ENCODE measurements at places on chromosomes 16 and 17. TPM values are rescaled to one million over a fixed set of nuclear protein-coding genes. Genes with fewer than 3 reads are reported as not detected.
A peak's percentile ranks its signal among the peaks of the same experiment; 100 is the strongest.

GRCh38 chr16:79500286-79500685 lies 100.3 kb downstream of the MAF start:
- no peak for DNase-seq

- DNase-seq = no peak
These were observed 13.9 kb downstream of the ITPRIPL2 start for GRCh38 chr16:19127674-19128131.

RAMP2 gene
- 38.2 TPM for total RNA-seq

- no peak for DNase-seq
These were observed 36.9 kb upstream of the KLHDC4 start for GRCh38 chr16:87802670-87803069.

GRCh38 chr16:89142474-89143195 lies 28.9 kb upstream of the CDH15 start:
- DNase-seq = no peak

GRCh38 chr16:54510685-54511221 lies 224.2 kb upstream of the IRX3 start:
- no peak for DNase-seq

GPS2 gene
- 68.8 TPM for total RNA-seq

- DNase-seq = no peak
These were observed 39.7 kb downstream of the TBCD start for GRCh38 chr17:82791532-82791931.

DNA sequence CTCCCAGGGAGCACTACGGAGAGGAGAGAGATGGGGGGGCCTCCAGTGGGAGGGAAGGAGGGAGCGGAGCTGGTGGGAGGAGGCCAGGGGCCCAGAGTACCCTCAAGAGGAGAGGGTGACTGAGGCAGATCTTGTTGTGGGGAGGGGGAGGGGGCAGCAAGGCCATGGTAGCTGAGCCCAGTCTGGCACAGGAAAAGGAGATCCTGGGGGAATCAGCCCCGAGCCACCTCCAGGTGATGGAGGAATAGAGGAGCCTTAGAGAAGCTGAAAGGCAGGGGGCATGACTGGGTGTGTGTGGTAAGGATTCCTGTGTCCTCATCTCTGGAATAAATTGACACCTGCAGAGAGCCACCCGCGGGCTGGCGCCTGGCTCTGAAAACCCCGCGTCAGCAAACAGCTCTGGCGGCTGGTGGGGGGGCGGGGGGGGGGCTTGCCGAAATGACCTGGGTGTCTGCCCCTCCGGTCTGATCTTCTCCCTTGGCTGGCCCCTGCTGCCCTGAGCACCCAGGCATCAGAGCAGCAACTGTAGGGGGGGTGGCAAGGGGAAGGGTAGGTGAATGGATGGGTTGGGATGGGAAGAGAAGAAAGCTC lies 1.3 kb upstream of the NLGN2 start:
- DNase-seq = no peak

GRCh38 chr16:76614269-76614668 lies 337.1 kb downstream of the CNTNAP4 start:
- no peak for DNase-seq

DNA sequence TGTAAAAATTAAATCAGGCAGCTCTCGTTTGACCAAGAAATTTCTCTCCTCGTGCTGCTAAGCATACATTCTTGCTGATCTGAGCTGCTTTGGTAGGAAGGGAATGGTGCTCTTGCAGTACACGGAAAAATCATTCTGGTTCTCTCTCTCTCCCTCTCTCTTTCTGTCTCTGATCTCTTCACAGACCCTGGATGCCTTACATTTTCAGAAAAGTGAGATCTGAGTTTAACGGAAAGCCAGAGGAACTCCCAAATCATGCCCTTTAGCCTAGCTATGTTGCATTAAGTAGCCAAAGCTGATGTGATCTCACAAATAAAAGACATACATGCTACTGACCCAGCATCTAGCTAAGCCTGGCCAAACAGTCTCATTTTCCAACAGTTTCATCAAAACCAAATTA lies 4.0 kb downstream of the CA10 start:
- no peak for DNase-seq

DNA sequence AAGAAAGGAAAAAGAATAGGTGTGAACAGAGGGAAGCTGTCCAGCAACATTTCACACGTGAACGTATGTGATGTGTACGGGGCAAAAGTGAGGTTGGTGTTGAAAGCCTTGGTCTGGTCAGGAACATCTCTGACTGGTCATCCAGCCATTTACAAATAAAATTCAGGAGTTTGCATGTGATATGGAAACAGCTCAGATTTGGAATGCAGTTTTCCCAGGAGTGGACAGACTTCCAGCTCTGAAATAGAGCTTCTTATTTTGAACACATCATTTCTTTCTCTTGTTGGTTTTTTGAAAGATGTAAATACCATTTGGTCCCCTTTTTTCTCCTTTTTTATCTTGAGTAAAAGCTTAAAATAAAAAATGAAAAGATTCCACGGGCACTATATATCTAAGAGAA lies 566.2 kb upstream of the ZFHX3 start:
- no peak for DNase-seq

DNA sequence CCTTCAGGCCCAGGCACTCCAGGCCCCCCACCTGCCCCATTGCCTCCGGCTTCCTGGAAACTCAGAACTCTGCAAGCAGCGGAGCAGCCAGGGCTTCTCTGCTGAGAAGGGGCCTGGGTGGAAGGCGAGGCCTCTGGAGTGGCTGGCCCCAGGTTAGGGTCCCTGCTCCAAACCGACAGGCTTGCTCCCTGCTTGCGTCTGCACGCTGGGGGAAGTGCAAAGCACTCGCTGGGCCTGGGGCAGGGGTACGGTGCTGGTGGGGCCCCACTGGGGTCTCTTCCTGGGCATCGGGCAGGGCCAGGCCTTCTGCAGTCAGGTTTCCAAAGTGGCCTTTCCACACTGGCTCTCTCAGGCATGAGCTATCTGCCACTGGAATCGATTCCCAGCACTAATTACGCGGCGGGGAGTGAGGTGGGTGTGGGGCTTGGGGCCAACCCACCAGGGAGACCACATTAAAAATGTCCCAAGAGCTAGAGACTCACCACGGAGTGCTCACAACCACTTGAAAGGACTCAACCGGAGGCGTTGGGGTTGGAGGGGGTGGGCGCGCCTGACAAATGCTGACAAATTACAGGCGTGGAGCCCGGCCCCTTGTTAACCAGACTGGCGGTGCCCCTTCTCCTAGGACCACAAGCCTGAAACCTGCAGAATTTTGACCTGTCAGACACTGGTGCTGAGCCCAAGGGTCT lies 17.9 kb downstream of the FAM83G start:
- DNase-seq = no peak

DNA sequence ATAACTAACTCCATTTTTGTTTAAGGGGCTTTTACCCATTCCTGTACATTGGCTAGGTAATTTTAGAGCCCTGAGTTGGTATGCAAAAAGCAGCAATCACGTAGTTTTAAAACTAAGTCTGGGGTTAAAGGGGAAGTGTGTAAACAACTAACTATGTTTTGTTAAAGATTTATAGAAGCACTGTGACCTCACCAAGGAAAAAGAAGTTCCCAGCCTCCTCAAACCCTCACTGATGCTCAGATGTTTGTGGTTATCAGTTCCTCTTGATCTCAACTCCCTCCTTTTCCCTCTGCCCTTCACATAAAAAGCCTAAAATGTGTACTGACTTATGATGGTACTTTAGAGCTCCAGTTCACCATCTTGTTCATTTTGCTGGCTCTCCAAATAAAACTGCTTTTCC lies 119.9 kb upstream of the IRX6 start:
- no peak for DNase-seq

IST1 gene
- total RNA-seq = 113 TPM

GRCh38 chr16:1277617-1278282 lies 21.9 kb downstream of the TPSD1 start:
- no peak for DNase-seq

DNA sequence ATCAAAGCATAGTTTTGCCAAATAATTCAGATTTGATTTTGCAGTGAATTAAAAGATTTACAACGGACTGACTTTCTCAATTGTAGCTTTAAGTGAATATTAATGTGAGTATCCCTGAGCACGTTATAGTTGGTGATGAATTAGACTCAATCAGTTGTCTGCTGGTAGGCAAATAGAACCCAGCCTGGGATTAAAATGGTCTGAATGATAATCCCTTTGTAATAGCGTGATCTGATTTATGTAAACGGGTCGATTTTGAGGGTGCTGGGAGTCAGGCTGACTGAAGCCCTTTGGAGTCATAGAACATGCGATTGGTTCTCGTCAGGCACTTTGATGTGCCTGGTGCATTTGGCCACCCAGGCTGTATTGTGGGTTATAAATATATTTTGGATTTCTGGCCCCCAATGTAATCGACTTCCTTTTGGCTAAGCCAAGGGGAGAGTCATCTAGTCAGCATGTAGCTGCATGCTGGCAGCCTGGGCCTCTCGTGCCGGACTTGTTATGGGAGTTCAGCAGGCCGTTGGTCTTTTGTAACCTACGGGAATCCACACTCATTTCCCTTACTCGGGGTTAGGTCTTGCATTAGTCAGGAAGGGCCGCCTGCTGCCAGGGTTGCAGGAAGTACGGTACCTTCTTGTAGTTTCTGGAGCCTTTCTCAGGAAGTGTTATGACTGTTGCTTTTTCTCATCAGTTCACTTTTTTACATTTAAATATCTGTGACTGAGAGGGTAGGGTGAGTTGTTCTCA lies 5.4 kb downstream of the PGS1 start:
- peak; percentile 88 for DNase-seq

- DNase-seq = no peak
These were observed 909 bp upstream of the RSL1D1 start for GRCh38 chr16:11852092-11852809.

ODAD4 gene
- 0.75 TPM for total RNA-seq

TSNAXIP1 gene
- total RNA-seq = 0.32 TPM

DNA sequence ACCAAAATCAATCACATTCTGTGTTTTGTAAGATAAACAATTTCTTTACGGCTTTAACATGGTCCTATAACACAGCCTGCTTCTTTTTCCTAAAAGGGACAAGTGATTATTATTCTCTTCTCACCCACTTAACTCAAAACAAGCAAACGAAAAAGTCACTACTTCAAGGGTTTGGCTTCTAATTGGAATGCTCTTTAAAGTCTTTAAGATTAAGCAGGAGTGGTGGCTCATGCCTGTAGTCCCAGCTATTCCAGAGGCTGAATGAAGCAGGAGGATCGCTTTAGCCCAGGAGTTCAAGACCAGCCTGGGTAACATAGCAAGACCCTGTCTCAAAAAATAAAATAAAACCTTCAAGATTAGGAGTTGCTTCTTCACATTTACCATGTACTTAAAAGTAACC lies 66.6 kb upstream of the CNEP1R1 start:
- no peak for DNase-seq

TOX3 gene
- total RNA-seq = not detected

DNA sequence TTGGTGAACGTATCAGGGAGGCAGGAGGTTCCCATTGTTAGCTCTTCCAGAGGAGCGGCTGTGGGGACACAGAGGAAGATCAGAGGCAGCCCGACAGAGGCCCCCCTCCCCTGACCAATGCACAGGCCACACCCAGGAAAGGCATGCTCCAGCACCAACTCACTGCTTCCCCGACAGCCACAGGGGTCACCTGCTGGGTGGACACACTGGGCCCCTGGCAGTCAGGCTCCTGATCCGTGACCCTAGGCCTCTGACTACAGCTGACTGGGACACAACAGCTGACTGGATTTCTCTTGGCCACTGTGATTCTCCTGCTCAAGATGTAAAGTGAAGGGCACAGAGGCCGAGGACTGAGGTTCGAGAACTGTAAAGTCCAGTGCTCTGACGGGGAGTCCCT lies 63.5 kb downstream of the IL21R start:
- DNase-seq = no peak

GRCh38 chr16:17467923-17468540 lies 2.7 kb downstream of the XYLT1 start:
- peak; percentile 74 for DNase-seq

- DNase-seq = no peak
These were observed 359.0 kb upstream of the TBX2 start for GRCh38 chr17:61040666-61041065.

GRCh38 chr16:4762205-4762604 lies 4.8 kb downstream of the ZNF500 start:
- no peak for DNase-seq

- DNase-seq = no peak
These were observed 53.0 kb downstream of the ATP2C2 start for GRCh38 chr16:84421081-84421937.

- peak; percentile 15 for DNase-seq
These were observed 39.3 kb upstream of the TOB1 start for GRCh38 chr17:50905460-50905803.

DNA sequence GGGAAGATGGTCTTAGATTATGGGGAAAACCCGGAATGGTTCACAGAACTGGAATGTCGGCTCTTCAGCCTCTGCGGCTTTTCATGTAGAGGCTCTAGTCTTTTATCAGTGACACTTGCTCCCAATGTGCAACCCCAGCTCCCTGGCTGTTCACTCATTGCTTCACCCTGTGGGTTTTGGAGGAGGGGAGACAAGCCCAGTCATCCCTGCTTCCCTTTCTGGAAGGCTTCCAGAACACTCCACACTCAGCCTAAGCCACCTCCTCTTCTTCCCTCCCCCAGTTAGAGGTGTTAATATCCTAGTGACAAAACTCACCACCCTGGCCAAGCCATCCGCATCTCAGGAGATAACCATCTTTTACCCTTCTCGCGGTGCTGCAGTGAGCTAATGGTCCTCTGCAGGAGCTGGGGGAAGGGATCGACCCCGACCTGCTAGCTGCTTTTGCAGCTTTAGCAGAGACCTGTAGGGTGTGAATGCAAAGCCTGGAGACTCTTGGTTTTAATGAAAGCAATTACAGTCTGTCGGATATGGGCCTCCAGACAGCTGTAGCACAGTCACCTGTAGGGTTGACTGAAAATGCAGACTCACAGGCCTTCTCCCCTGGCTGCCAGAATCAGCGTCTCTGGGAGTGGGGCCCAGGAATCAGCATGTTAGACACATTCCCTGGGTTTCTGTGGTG lies 24.3 kb upstream of the LASP1NB start:
- no peak for DNase-seq

CLUH gene
- total RNA-seq = 175 TPM

DCAKD gene
- 25.3 TPM for total RNA-seq

DNA sequence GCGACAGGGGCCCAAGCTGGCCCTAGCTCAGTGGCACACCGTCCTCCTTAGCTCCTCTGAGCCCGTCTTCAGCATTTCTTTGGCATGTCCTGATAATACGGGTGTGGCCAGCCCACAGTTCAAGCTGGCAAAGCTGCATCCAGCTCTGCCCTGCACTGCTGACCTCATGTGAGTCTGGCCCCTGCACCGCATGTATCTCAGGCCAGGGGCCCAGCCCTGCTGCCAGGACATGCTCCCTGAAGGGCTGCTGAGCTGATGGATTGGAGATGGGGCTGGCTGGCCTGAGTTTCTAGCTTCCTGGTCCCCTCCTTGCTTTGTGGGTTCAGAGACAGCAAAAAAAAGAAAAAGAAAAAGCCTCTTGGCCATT lies 2.4 kb downstream of the DOC2B start:
- peak; percentile 62 for DNase-seq

DNA sequence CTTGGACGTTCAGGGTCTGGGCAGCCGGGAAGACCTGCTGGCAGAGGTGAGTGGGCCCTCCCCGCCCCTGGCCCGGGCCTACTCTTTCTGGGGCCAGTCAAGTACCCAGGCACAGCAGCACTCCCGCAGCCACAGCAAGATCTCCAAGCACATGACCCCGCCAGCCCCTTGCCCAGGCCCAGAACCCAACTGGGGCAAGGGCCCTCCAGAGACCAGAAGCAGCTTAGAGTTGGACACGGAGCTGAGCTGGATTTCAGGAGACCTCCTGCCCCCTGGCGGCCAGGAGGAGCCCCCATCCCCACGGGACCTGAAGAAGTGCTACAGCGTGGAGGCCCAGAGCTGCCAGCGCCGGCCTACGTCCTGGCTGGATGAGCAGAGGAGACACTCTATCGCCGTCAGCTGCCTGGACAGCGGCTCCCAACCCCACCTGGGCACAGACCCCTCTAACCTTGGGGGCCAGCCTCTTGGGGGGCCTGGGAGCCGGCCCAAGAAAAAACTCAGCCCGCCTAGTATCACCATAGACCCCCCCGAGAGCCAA lies 8.6 kb upstream of the ABCC3 start:
- peak; percentile 85 for DNase-seq

KRTAP3-1 gene
- not detected for total RNA-seq

Data from Right ventricle myocardium superior (tissue), 1 donor.